Stimulated activated CD4-positive, alpha-beta T cell treated with anti-CD3 and anti-CD28 coated beads, Interleukin-4, amount 100 ng/mL, for 24 hours (primary cell): ENCODE measurements at places on chromosomes 5 and 9.

DNA sequence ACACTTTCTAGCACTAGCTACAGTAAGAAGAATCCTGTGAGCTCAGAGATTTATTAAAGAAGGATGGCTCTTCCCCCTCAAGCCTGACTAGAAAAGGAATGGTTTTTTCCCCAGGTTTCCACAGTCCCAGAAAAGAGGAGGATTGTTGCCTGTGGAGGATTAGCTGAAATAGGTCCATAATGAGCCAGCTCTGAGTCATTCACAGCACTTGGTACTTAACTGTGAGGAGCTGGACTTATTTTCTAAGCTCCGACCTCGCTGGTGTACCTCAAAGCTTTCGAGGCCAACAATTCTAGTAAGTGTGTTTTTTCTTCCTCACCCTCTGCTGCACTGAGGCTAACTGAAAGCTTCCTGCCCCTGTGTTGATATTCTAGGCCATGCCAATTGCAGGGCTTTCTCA is 222.5 kb upstream of the IL12B start:
- no peak for DNase-seq

GRCh38 chr5:181283347-181283746 is 22.4 kb upstream of the TRIM52 start:
- DNase-seq = no peak

- no peak for DNase-seq
Observed at GRCh38 chr9:133460405-133461175, 812 bp downstream of the CACFD1 start.

DNA sequence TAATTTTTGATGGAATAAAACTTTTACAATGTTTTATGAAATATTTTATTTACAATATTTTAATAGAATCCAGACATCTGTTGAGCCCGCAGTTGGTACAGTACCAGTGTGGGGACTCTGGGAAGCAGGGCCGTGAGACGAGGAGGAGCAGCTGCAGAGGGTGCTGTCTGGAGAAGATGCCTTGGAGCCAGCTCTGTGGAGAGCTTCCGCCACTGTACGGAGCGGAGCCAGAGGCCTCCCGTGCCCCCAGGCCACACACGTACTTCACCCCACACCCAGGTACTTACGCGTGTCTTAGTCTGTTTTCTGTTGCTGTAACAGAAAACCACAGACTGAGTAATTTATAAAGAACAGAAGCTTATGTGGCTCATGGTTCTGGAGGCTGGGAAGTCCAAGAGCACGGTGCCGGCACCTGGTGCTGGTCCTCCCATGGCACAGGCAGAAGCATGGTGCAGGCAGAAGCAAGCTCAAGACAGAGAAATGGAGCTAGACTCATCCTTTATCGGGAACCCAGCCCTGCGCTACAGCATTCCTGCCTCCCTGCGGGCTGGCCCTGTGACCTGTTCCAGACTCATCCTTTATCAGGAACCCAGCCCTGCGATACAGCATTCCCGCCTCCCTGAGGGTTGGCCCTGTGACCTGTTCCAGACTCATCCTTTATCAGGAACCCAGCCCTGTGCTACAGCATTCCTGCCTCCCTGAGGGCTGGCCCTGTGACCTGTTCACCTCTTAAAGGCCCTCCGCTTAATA is 23.3 kb downstream of the CEP72 start:
- no peak for DNase-seq

- DNase-seq = no peak
Observed at GRCh38 chr5:63572740-63573139, 389.5 kb downstream of the HTR1A start.
